Nucleus accumbens (tissue), 56 donors: ENCODE measurements at places on chromosomes 7 and 10.

GRCh38 chr10:122738031-122738430, 38.4 kb upstream of the C10orf120 start:
- DNase-seq: no peak

DNA sequence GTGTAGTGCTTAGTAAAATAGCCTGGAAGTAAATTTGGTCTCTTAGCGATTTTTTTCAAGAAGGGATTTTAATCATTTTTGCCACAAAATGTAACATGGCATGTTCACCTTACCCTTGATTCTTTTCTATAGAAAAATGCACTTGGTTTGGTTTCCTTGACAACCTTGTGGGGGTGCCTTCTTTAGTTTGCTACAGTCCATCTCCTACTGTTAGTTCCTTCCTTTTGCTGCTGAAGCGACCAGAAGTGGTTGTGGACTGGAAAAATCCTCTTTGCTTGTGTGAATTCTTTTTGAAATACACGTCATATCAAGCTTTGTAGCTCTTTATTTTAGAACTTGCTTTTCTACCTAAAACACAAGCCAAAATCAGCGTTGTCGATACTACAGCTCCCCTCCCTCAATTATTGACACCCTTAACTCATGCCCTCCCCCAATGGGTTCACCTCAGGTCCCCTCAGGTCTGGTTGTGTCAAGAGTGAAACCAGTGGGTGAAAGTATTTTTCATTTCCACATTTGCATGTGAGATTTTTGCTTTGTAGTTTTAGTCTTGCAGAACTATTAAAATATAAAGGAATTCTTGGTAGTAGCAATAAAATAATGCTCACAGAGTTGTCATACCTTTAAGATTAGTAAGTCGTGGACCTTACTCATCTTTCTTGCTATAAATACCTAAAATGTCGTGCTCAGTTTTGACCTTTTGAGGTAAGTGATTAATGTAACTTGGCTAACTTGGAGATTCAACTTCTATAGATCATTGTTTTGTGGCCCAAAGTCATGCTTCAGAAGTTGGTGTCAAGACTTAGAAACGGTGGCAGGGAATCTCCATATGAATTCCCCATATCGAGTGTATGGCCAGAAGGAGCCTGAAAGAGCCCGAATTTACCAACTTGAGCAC, 1.5 kb downstream of the ACTR3B start:
- DNase-seq: no peak

DNA sequence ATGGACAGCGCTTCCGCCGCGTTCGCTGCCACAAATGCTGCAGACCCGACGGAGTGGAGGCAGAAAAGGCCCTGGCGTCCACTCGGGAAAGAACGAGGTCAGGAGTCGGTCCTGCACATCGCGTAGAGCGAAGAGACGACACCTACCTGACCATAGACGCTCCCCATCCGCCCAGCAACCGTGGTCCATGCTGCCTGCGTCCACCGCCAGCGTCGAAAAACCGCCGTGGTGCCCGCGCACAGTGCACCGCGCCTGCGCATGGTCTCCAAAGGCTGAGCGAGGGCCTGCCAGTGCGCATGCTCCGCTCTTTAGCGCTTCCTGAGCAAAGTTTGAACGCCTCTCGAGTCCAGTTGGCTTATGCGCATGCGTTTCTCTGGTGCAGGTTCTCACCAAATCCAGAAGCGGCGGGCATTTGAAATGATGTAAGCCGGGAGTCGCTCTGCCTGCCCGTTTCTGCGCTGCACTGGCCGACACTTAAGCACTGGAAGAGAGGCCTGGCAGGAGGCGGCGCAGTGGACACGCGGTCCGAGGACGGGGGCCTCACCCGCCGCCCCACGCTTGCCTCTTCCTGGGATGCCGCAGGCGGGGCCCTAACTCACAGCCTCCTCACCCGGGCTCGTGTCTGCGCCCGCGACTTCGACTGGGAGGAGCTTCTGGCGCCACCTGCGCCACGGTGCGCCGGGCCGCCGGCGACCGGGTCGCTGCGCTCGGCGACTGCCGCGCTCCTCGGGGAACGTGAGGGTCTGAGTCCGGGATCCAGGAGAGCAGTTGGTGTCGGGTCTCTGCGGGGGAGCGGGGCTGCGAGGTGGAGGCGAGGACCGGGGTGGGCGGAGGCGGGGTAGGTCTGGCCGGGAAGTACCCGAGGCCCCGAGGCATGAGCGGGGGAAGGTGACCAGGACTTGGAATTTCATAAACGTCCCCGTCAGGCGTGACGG, at the start of gene FAM24B:
FAM24B (minus strand) TSS at position 243 of the 935 bp plus-strand sequence. CDS start 29,066 bp downstream, outside the sequence.
- DNase-seq: peak; percentile 92

GRCh38 chr7:76187272-76187671, 14.4 kb upstream of the SRRM3 start:
- no peak for DNase-seq

- DNase-seq: no peak
Measured at GRCh38 chr10:122475591-122476332, 14.4 kb downstream of the HTRA1 start.

DNA sequence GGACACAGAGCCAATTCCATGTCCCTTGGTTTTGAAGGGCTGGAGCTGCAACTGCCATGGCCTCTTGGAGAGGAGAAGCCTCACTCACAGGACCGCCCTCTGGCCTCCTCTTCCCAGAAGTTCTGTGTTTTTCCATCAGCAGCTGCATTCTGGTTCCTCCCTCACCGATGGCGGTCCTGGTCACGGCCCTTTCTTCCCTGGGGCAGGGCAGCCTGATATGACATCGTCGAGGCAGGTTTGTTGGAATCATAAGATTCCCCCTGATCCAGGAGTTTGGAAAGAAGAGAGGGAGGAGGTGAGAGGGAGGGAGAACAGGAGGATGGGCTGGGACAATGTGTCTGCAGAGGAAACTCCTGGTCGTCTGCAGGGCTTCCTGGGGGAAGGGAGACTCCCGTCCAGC, 82.7 kb upstream of the PDZD8 start:
- no peak for DNase-seq
